SIG-M5 (cell line): ENCODE measurements at places on chromosomes 6 and 20.

- DNase-seq, result no peak
Observed at GRCh38 chr6:117711369-117711768, 36.1 kb downstream of the NUS1 start.

DNA sequence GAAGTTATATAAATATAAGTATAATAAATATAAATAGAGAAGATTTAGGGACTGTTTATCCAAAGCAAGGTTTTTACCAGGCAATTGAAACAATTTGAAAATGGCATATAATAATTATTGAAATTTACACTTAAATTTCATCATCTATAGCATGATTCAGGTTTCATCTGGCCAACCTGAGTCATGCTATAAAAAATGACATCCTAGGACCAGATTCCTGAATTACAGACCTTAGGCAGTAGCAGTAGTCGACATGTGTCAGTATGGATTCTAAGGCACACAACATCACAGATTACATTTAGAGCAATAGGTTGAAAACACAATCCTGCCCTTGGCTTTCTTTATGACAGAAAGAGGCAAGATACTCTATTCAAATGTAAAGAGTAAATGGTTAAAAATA lies 592.3 kb downstream of the PHF3 start:
- no peak for DNase-seq

DNA sequence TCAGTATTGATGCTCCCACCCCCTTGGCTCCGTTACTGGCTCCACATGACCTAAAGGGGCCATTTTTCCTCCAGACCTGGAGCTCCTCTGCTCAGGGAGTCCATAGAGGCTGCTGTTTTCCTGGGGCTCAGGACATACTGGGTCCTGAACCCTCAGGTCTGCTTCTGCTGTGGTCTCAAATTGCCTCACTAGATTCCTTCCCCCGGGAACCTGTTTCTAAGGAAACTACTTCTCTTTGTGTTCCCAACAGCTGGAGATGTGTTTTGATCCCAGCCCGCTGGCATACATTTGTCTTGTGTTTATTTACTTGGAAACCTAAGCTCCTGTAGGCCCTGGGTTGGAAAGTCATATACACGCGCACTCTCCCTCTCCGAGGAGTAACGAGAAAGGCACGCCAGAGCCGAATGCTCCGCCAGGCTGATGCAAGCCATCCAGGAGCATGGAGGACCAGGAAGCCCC lies 222.8 kb downstream of the UST start:
- no peak for DNase-seq

DNA sequence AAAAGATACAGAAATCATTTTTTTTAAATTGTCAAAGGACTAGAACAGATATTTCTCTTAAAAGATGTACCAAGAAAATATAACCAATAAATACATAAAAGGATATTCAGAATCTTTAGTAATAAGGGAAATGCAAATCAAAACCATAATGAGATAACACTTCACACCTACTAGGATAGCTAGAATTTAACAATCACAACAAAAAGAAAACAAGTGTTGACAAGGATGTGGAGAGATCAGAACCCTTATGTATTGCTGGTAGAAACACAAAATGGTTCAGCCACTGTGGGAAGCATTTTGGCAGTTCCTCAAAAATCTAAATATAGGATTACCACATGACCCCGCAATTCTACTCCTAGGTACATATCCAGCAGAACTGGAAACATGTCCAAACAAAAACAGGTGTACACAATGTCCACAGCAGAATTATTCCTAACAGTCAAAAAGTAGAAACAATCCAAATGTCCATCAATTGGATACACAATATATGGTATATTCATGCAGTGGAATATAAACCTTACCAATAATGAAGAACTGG lies 211.0 kb downstream of the LRFN2 start:
- no peak for DNase-seq

DNA sequence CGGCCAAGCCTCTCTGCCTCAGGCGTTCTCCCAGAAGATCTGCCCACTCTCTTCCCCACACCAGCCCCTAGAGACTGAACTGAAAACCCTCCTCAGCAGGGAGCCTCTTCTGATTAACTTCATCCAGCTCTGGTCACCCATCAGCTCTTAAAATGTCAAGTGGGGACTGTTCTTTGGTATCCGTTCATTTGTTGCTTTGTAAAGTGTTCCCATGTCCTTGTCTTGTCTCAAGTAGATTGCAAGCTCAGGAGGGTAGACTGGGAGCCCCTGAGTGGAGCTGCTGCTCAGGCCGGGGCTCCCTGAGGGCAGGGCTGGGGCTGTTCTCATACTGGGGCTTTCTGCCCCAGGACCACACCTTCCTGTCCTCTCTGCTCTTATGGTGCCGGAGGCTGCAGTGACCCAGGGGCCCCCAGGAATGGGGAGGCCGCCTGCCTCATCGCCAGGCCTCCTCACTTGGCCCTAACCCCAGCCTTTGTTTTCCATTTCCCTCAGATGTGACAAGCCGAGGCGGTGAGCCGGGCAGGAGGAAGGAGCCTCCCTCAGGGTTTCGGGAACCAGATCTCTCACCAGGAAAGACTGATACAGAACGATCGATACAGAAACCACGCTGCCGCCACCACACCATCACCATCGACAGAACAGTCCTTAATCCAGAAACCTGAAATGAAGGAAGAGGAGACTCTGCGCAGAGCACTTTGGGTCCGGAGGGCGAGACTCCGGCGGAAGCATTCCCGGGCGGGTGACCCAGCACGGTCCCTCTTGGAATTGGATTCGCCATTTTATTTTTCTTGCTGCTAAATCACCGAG lies 14.2 kb downstream of the VEGFA start:
- DNase-seq, result no peak

DNA sequence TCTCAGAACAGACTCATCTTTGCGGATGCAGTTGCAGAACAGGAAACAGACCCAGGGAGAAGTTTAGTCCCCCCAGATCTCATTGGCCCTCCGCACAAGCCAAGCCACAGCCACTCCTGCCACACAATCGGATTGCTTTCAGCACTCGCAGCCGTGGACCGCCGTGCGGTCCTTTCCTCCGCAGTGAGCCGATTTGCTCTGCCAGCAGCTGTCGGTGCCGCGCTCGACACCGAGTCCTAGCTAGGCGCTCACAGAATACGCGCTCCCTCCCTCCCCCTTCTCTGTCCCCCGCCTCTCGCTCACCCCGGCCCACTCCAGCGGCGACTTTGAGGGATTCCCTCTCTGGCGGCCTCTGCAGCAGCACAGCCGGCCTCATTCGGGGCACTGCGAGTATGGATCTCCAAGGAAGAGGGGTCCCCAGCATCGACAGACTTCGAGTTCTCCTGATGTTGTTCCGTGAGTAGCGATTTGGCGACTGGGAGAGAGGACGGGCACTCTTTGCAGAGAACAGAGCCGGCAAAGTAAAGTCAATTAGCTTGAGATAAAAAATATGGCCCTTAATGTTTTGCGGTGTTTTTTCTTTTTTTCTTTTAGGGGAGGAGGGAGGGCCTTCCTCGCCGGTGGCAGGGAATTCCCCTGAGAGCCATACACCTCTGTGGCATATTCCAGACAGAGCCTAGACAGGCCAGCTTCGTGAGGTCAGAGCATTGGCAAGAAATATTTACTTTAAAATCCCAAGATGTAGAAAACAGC lies at the start of gene LAMP5:
TSS of gene LAMP5 (plus strand) at position 130 of the 753 bp plus-strand sequence. CDS start at position 393, 263 bp downstream.
- DNase-seq, result peak; percentile 63

DNA sequence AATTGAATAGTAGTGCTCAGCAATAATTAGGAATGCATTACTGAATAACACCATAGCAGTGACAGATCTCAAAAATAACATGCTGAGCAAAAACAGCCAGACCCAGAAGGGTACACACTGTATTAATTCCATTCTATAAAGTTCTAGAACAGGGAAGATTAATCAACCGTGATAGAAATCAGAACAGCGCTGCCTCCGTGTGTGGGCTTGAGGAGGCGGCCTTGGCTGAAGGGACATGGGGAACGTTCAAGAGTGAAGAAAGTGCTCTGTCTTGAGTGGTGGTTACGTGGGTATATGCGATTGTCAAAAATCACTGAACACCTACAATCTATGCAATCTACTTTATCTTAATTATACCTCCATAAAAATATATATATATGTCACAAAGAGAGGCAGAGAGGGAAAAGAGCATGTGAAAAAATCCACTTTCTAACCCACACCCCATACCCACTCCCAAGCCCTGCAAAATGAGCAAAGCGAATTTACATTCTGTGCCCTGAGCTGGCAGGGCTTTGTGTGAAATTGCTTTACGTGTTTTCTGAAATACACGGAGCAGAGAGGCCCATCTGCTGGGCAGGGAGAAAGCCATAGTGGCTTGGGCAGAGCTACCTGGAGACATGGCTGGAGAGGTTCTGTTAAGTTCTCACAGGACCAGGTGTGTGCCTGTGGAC lies 74.4 kb downstream of the NFATC2 start:
- DNase-seq, result no peak

- DNase-seq, result no peak
Observed at GRCh38 chr20:40431611-40432010, 257.4 kb downstream of the MAFB start.
